ENCODE measurements at places on chromosomes 5 and 9. TPM values are rescaled to one million over a fixed set of nuclear protein-coding genes. Genes with fewer than 3 reads are reported as not detected.

Gene NRG2
- total RNA-seq, result not detected

Gene ZNF879
- total RNA-seq, result 2.1 TPM

Gene MELK
- 18.0 TPM for total RNA-seq

Gene SPATA6L
- 0.26 TPM for total RNA-seq

Gene GBA2
- 14.7 TPM for total RNA-seq

Gene SLCO4C1
- total RNA-seq, result 0.16 TPM
